ENCODE measurements at places on chromosomes 16 and 17.
A peak's percentile ranks its signal among the peaks of the same experiment; 100 is the strongest.

- DNase-seq = no peak
These were observed 28.3 kb downstream of the VPS35L start for GRCh38 chr16:19583665-19584300.

DNA sequence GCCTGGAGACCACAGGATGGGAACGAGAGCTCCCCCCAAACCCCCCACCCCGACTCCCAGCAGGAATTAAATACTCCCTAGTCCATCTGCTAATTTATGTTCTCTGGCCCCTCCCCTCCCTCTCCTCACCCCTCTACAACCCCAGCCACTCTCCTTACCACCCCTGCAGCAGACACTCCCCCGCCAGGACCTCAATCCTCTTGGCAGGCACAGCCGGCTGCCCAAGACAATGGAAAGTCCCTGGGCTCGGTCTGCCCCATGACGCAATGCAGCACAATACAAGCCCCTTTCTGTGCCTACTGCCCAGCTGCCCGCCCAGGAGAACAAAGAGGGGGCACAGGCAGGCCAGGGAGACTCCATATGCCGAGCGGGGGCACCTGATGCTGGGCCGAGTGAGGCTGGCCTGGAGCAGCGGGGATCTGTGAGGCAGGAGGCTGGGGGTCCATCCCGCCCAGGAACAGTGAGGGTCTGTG lies 30.3 kb upstream of the CDC42EP4 start:
- DNase-seq = no peak

GRCh38 chr17:48295362-48296288 lies 134.4 kb downstream of the SKAP1 start:
- DNase-seq = no peak

DNA sequence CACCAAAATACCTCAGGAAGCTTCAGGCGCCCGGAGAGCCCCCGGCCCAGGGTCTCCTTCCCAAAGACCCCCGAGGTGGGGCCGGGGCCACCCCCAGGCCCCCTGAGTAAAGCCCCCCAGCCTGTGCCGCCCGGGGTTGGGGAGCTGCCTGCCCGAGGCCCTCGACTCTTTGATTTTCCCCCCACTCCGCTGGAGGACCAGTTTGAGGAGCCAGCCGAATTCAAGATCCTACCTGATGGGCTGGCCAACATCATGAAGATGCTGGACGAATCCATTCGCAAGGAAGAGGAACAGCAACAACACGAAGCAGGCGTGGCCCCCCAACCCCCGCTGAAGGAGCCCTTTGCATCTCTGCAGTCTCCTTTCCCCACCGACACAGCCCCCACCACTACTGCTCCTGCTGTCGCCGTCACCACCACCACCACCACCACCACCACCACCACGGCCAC lies 6.7 kb upstream of the TMEM88 start:
- no peak for DNase-seq

DNA sequence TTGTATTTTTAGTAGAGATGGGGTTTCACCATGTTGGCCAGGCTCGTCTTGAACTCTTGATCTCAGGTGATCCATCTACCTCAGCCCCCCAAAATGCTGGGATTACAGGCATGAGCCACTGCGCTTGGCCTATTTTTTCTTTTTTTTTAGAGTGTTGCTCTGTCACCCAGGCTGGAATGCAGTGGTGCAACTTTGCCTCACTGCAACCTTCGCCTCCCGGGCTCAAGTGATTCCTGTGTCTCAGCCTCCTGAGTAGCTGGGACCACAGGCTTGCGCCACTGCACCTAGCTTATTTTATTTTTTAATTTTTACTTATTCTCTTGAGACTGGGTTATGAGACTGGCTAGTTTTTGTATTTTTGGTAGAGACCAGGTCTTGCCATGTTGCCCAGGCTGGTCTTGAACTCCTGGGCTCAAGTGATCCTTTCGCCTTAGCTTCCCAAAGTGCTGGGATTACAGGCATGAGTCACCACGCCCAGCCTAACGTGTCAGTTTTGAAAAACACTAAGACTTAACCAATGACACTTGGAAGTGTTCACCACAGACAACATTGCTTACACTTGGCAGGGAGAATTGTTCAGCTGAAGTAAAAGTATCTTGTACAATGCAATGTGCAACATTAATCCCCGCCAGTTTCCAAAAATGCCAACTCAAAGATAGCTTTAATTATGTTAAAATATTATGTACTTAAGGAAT lies 26.9 kb downstream of the ATAD5 start:
- DNase-seq = no peak

DNA sequence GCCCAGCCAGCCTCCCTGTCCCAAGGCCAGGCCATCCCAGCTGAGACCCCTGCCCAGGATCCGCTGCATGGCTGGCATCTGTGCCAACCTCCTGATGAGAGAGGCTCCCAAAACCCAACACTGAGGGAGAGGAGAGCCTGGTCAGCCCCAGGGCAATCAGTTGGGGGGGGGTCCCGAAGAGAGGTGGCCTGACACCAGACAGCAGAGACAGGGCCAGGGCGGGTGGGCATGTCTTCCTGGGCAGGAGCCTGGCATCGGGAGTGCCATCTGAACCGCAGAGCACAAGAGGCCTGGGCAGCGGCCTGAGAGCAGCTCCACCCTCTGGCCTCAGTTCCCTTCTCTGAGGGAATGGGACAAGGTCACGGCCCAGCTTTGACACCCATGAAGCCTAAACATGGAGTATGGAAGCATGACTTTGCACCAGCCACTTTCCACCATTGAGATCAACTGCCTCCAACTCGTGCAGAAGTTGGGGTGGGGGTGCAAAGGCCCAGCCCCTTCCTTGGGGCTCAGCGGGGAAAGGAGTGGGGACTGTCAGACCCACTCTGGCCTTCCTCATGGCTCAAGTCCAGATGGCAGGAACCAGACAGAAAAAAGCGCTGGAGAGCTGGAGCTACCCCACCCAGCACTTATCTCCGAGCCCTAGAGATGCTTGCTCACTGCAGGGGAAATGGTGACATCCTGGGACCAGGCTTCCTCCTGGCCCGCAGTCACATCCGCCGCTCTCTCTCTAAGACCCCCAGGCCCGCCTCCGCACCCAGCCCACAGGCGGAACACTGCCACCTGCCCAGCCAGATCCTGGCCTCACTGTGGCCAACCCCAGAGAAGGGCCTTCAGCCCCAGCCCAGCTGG lies 9.7 kb downstream of the RHBDF2 start:
- no peak for DNase-seq

DNA sequence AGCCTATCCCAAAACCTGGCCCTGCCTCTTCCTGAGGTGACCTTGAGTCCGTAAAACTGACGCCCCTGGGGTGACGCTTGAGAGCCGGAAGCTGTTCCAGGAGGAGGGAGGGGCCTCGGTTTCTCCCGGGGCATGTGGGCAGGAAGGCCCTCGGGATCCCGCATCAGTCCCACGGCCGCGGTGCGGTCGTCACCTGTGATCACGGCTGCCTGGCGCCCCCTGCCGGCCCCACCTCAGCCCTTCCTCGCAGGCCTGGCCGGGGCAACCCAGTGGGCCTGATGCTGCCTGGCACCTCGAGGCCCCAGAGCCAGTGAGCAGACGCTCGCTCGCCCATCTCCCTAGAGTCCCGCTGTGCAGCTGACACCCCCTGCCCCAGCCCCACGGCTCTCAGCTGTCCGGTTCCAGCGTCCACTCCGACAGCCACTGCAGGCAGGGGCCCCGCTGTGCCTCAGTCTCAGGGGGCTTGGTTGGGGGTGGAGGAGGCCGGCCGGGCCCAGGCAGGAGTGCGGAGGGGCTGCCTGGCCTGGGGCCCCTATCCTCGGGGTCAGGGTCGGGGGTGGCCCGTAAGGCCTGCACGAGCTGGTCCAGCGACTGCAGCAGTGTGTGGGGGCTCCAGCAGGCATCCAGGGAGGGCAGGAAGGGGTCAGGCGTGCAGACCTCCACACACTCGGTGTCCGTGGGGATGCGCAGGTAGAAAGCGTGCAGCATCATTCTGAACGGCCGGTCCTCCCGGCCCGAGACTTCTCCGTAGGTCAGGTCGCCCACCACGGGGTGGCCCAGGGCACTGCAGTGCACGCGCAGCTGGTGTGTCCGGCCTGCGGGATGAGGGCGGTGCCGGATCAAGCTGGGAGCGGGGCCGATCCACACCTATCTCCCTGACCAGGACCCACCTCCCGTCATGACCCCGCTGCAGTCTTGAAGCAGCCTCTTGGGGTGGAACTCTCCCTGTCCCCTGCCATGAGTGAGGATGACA lies 2.3 kb downstream of the RPUSD1 start:
- peak; percentile 81 for DNase-seq

DNA sequence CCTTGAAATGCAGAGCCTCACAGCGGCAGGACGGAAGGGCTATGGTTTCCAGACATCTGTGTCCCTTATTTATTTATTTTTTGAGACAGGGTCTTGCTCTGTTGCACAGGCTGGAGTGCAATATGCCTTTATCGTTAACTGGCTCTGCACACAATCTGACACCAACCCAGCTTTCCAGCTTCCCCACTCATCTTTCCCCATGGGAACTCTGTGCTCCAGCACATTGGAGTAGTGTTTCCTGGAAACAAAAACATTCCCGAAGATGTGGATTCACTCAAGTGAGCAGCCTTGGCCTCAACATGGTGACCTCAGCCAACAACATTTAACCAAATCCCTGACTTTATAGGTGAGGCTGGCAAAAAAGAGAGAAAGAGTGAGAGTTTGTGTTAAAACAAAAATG lies 307.1 kb downstream of the TMEM114 start:
- DNase-seq = no peak

GRCh38 chr17:6162216-6162615 lies 92.0 kb downstream of the WSCD1 start:
- no peak for DNase-seq

DNA sequence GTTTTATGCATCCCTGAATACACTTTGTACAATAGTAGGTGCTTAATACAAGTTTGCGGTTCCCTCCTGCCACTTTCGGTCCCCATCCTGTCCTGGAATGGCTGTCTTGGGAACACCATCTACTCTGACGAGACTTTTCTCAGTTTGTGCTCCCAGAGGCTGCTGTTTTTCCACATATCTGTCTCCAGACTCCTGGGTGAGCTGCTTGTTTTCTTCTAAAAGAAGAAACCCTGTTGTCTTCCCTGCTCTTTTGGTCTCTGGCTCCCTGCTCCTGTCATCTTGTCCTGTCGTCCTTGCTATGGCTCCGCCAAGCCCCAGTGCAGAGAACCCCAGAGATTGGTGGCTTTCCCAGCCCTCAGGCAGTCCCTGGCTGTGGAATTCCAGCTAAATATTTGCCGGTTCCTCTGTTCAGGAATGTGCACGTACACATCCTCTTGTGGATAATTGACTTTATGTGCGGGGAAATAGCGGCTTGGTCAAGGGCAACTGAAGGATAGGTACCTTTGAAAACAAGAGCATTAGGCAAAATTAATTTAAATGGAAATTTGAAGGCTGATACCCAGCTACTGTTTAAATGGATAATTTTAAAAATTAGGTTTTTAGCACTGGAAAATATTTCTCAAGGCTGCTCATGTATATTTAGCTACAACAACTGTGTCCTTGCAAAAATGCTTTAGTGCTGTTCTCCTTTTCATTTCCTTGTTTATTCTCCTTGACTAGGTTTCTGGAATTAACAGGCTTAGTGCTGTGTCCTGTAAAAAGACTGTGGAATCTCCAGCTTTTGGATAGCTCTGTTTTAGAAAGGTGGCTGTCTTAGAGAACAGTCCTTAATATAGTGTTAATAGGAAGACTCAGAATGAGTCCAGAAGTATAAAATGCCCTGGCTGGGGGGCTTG lies 50.2 kb upstream of the SLC12A3 start:
- DNase-seq = no peak

DNA sequence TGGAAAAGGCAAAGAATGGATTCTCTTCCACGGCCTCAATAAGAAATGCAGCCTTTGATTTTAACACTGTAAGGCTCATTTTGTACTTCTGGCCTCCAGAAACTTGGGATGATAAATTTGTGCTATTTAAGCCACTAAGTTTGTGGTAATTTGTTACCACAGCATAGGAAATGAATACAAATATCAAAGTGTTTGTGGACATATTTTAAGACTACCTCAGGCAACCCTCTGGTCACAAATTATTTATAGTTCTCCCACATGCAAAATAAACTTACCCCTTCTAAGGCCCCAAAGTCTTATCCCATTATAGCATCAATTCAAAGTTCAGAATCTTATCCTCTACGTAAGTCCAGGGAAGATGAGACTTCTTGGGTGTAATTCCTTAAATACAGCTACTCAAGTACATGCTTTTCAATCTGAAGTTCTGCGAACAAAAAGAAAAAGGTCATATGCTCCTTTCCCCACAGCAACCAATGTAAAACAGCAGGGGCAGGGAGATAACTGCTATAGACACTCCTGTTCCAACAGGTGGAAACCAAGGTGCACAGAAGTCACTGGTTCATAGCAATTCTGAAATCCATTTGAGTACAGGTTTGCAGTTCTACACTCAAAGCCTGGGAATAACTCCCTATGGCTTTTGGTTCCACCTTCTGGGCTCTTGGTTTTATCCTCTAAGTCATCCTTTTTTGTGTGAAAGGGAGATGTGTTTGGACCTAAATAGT lies 5.4 kb upstream of the EFCAB13 start:
- DNase-seq = no peak

Data from GM12891 (cell line).